KBM-7 (cell line): ENCODE measurements at places on chromosomes 3 and 15.

DNA sequence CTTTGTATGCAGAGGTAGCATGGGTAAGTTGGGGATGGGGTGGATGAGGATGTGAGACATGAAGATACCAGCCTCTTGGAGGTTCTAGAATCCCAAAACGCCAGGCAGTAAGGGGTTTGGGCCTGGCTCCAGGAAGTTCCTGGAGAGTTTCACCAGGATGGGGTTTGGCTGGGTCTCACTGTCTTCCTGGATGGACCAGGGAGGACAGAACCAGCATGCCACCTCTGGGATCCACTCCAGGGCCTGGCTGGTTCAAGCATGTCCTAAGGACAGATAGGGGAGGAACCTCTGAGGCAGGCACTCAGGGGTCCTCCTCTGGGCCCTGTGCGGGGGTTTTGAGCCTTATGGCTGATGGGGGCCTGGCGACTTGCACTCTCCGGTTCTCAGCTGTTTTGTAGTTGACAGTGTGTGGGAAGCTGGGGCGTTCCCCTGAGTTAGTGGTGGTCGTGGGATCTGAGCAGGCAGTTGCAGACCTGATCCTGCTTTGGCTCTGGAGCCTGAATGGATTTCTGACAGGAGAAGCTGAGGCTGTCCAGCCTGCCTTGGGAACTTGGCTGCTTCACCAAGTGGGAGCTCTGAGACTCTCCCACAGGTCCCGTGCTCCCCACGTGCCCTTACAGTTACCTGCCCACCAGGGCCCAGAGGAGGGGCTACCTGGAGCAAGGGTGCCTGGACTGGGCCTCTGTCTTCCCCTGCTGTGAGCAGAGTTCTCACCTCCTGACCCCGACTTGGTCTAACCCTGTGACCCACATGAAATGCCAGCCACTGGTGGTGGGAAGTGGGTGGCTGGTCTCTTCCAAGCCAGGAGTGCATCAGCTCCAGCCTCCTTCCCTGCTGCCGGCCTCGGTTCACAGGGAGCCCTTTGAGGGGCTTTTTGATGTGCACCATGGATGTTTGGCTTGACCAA is 128.4 kb downstream of the EEFSEC start:
- no peak for DNase-seq

- no peak for DNase-seq
Measured at GRCh38 chr15:70159001-70159712, 61.4 kb upstream of the TLE3 start.

DNA sequence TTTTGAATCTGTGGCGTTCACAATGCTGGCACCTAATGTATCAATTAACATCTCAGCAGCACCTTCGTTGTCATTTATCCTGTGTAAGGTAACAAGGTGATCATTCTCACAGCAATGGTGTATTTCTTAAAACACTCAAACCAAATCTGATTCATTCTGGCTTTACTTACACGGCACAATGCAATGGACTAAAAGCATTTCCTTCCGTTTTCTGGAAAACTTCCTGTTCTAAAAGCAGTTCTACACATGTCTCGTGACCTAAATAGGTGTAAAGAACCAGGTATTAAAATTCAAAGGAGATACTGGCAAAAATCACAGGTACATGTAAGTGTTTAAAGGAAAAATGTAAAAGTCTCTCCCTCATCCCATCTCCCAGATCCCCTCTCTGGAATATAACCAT is 77.8 kb downstream of the BTD start:
- DNase-seq, result no peak

DNA sequence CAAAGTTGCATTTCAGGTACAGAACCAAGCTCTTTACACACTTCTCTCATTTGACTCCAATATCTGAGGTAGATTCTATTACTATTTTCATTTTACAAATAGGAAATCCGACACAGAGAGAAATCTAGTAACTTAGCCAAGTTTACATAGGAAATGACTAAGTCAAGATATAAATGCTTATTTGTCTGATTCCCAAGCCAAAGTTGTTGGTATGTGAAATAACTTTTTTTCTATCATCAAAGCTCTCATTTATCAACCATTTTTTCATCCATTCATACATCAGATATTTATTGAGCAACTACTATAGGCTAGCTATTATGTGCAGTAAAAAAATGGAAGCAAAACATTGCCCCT is 89.2 kb upstream of the MITF start:
- DNase-seq, result no peak

- no peak for DNase-seq
Measured at GRCh38 chr3:126083138-126083445, 832 bp downstream of the SLC41A3 start.

DNA sequence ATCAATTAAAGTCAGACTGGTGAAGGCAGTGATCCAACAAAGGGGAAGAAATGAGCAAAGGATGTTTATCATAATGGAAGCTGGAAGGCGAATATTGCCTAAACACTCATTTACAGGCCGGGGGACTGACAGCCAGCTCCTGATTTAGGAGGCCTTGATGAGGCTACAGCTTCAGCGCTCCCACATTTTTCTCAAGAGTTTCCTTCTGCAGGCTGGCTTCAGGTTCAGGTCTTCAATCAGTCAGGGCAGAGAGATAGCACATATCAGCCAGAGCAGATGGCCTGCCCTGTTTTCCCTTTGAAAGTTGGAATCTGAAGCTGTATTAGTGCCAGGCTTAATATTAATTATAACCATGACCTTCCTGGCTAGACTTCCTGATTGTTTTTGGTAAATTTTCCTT is 218.9 kb downstream of the SV2B start:
- no peak for DNase-seq

DNA sequence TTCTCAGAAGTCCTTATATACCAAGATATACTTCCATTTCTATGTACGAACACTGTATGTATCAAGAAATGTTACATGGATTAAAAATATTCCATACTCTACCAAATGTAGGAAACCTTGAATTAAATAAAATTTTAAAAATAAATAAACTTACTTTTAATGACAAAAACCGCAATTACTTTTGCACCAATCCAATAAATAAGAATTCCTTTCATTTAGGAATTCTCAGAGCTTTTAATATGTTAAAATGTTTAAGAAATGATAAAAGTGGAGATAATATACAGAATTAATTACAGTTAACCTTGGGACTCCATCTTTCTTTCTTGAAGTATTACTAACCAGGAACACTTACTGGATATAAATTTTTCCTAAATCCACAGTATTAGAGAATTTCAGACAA is 272.7 kb downstream of the CNTN6 start:
- DNase-seq, result no peak
